ENCODE measurements at places on chromosomes 7 and 10. TPM values are rescaled to one million over a fixed set of nuclear protein-coding genes. Genes with fewer than 3 reads are reported as not detected.

Gene SPACDR
- total RNA-seq = 0.15 TPM

Gene LBX1
- not detected for total RNA-seq

Gene POT1
- total RNA-seq = 32.3 TPM

Gene KIN
- 10.2 TPM for total RNA-seq

Gene ADCYAP1R1
- total RNA-seq = not detected

Gene PLAU
- 0.69 TPM for total RNA-seq

Gene CTAGE6
- total RNA-seq = not detected
